Epithelial cell of proximal tubule (primary cell): ENCODE measurements at places on chromosomes 5 and 9. TPM values are rescaled to one million over a fixed set of nuclear protein-coding genes. Genes with fewer than 3 reads are reported as not detected.

IFT74 gene
- 7.2 and 17.5 TPM in 2 replicates for total RNA-seq

IL33 gene
- 1.3 TPM in 1 of 2 replicates, not detected in the other for total RNA-seq

PCDHGB1 gene
- 0.12 and 0.29 TPM in 2 replicates for total RNA-seq

FAM200C gene
- 1.3 and 2.5 TPM in 2 replicates for total RNA-seq

AIF1L gene
- total RNA-seq = 52.5 and 71.6 TPM in 2 replicates

RETREG1 gene
- total RNA-seq = 6.4 and 17.5 TPM in 2 replicates

FAM151B gene
- total RNA-seq = 0.06 and 0.51 TPM in 2 replicates

RELL2 gene
- 3.3 and 10.3 TPM in 2 replicates for total RNA-seq

SPATA31E1 gene
- not detected in 2 replicates for total RNA-seq

SPINK7 gene
- not detected in 2 replicates for total RNA-seq

ZNF462 gene
- 8.8 and 22.1 TPM in 2 replicates for total RNA-seq

MRPS27 gene
- total RNA-seq = 54.4 and 86.3 TPM in 2 replicates

FOXI1 gene
- total RNA-seq = not detected in 2 replicates

SLC6A19 gene
- total RNA-seq = not detected in 2 replicates

PCDHGC3 gene
- total RNA-seq = 9.8 and 23.2 TPM in 2 replicates

FCN2 gene
- total RNA-seq = not detected in 2 replicates

OTP gene
- total RNA-seq = not detected in 2 replicates

RNF208 gene
- total RNA-seq = 0.22 and 1.5 TPM in 2 replicates

MAT2B gene
- total RNA-seq = 46.3 and 64.7 TPM in 2 replicates

SLC23A1 gene
- 0.07 TPM in 1 of 2 replicates, not detected in the other for total RNA-seq

RGS7BP gene
- total RNA-seq = under 0.01 TPM in 1 of 2 replicates, not detected in the other
